Neuronal stem cell (in vitro differentiated cells): ENCODE measurements at places on chromosomes 2 and 18.
A peak's percentile ranks its signal among the peaks of the same experiment; 100 is the strongest.

DNA sequence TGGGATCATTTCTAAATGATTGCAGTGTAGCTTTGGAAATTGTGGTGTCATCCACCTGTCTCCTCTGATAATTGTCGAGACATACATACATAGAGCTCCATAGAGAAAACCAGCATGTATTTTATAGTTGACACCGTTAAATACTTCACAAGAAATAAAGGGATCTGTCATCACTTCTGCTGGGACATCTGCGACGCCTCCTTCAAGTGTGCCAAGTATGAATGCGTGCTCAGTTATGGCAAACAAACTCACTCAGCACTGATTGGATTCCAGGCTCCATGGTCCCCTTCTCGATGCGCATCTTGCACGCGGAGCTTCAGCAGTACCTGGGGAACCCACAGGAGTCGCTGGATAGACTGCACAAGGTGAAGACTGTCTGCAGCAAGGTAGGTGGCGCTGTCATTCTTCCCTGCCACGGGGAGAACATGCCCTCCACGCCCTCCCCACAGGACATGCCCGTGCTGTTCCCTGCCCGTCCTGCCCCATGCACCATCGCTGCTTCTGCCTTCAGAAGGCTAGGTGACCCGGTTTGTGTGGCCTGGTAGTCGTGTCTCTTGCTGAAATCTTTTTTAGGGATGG lies 64.1 kb downstream of the TRAPPC12 start:
- DNase-seq = no peak

DNA sequence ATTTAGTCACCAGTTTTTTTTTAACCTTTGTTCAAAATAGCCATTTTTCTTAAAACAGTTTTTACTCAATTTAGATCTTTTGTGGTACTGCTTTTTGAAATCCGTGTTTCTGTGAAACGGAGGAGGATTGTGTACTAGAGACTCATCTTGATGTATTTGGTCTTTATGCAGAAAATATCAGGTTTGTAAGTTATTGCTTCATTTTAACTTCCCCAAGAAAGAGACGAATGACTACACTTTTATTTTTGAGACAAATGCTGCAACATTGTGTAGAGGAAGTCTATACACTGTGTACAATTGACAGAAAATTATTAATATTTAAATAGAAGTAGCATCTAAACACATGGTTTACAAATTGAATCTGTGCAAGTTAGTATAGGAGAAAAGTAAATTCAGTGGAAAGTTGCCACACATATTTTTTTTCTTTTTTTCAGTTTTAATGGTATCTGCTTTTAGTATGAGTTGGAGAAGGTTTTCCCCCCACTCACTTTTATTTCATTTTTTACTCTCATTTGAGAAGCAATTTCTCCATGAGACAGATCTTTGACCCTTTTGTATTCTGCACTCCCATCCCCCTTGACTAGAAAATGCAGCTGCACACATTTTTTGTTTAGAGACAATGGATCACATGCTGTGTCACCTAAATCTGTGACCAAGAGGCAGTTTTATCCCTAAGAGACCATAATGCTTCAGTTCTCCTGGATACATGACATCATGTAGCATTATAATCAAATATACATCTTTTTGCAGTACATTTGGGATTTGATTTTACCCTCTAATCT lies 200.8 kb upstream of the STON1 start:
- DNase-seq = peak; percentile 26

DNA sequence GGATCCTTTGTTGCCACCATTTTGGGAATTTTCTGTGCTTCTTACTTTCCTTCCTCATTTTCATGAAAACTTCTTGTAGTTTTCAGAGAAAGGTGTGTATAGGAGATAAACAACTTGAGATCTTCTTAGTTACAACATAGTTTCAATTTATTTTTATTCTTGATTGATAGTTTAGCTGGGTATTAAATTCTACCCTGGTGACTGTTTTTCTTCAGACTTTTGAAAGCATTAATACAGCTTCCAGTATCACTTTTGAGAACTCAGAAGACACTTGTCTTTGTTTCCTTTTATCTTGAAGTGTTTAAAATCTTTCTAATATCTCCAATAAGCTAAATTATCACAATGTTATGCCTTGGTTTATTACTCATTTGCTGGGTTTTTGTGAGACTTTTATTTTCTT lies 167.5 kb upstream of the DPP10 start:
- no peak for DNase-seq

GRCh38 chr18:12049978-12050811 lies 43.4 kb upstream of the ANKRD62 start:
- DNase-seq = no peak

GRCh38 chr2:128452024-128452411 lies 133.3 kb upstream of the HS6ST1 start:
- no peak for DNase-seq

- no peak for DNase-seq
Observed at GRCh38 chr2:185780890-185781289, 42.3 kb downstream of the FSIP2 start.

DNA sequence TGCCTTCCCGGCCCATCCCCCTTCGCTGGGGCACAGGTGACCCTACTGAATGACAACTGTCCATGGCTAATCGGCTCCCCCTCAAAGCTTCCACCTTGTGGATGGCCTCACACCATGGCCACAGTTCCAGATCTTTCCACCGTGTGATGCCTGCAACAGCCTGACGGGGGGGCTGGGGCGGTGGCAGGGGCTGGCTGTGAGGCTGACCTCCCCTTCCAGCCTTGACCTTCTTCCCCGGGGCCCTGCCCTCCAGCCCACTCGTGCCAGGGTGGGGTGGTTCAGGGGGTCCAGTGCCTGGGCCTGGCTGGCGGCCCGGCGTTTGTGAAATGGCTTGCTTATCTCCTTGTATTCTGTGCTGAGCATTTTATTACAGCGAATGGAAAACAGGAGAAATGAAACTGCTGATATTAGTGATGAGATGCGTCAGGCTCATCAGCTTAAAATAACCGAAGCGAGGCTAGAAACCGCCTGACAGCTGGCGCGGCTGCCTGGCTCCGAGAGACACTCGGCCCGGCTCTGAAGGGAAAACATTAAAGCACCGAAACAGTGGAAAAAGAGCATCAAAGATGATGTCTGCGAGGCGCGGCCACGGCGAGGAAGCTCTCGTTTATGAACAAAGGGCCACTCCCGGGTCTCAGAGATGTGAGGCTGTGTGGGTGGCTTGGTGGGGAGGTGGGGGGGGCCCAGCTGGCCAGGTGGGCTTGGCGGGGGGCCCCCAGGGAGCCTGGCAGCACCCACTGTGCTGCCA lies 916 bp upstream of the PDCD1 start:
- DNase-seq = no peak

- DNase-seq = no peak
Observed at GRCh38 chr2:237968048-237968862, 1.4 kb downstream of the UBE2F start.

- DNase-seq = no peak
Observed at GRCh38 chr2:189500456-189501160, 59.3 kb downstream of the WDR75 start.

GRCh38 chr2:85959826-85960225 lies 71.0 kb upstream of the ST3GAL5 start:
- DNase-seq = no peak

- no peak for DNase-seq
Observed at GRCh38 chr2:191234376-191234775, 10.8 kb upstream of the MYO1B start.

DNA sequence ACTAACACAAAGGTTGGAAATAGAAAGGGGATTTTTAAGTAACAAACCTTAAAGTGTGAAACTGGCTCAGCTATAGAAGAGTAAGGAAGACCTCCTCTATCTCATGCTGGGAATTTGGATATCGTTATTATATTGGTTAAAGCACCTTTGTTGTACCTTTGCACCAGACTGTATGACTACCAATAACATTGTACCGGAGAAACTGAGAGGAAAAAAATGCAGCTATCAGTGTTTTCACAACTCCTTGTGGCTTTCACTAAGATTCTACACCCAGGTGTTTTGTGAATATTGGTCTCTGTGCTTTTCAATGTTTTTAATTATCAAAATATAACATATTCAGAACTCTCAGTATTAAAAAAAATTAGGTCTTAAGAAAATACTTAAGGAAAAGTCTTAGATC lies 48.7 kb downstream of the DTNB start:
- no peak for DNase-seq
